Caco-2 (cell line): ENCODE measurements at places on chromosomes 3 and 15.

- no peaks in the 10 kb centered on the region for H3K27me3 ChIP-seq
- no peak overlapping the region for H3K4me3 ChIP-seq
- H3K27ac ChIP-seq, result no peak overlapping the region
- no peaks in the 10 kb centered on the region for H3K36me3 ChIP-seq
These were observed 17.9 kb upstream of the ANKRD28 start for GRCh38 chr3:15815696-15816095.

- no peak for DNase-seq
- H3K27ac ChIP-seq, result no peak overlapping the region
- no peaks in the 10 kb centered on the region for H3K27me3 ChIP-seq
These were observed 77.3 kb upstream of the LMCD1 start for GRCh38 chr3:8424281-8424680.

DNA sequence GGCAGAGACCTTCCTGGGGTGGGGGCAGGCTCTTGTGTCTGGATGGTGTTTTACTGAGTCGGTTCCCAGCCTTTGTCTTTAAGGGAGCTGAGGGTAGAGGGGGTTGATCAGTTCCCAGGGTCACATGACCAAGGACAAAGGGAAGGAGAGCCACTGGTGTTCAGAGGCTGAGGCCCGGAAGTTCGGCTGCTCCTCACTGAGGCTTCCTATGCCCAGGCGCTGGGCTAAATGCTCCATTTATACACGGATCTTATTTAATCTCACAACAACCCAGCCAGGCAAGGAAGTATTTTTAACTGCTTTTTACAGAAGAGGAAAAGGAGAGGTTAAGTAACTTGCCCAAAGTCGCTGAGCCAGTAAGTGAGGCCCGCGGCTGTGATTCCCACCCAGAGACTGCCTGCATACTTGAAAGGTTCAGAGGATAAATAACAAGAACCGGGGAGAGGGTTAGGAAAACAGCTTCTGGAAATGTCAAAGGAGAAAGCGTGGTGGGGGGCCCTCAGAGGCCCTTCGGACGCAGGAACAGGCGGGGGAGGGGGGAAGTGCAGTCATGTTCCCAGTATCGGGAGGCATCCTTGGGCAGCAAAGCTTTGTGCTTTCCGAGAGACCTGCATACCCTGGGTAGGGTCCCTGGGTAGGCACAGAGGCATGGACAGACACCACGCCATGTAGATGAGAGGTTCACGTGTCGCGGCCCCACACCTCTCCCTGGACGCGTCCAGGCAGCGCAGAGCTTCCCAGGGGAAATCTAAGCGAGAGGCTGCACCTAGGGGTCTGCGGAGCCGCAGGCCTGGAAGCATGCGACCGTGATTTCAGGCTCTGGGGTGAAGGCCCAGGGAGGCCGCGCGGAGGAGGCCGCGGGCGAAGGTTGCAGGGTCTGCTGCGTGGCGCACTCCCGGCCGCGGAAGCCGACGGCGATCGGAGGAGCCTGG lies 21.3 kb downstream of the EPHB3 start:
- no peaks in the 10 kb centered on the region for H3K27me3 ChIP-seq
- H3K4me3 ChIP-seq, result no peak overlapping the region
- H3K27ac ChIP-seq, result peak overlapping the region; percentile 91
- peaks cover 31% of the 10 kb centered on the region for H3K4me1 ChIP-seq
- no peak for DNase-seq

GRCh38 chr15:91870876-91871537 lies 17.5 kb downstream of the SLCO3A1 start:
- no peaks in the 10 kb centered on the region for H3K27me3 ChIP-seq
- H3K36me3 ChIP-seq, result no peaks in the 10 kb centered on the region
- DNase-seq, result no peak
- no peak overlapping the region for H3K27ac ChIP-seq
- H3K4me1 ChIP-seq, result no peaks in the 10 kb centered on the region

DNA sequence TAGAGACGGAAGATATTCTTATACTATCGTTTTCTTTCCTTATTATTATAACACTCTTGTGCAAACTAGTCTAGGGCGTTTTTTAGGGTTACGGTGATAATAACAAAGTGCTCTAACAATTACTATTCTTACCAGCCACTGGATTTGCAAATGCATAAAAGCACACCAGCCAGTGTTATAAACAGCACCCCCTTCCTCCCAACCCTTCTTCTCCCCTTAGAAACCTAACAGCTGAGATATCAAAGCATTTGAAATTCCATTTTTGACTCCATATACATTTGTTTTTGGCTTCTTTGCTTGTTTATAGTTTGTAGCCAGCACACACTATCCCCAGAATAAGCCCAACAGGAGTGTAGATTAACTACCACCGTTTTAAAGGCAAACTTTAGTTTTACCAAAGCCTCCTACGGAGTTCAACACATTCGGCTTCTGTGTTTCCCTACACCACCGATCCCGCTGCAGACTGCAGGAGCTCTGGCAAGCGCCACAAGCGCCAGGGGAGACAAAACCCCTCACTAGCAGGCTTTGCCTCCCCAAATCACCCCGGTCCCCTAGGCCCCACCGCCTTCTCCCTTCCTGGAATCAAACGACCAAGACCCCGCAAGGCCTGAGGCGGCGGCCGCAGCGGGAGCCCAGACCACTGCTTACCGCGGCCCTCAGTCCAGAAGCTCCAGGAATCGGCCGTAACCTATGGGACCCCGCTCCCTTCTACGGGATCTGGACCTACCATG lies 461 bp downstream of the COPB2 start:
- H3K27me3 ChIP-seq, result no peaks in the 10 kb centered on the region
- no peak for DNase-seq
- H3K4me3 ChIP-seq, result peak overlapping the region; percentile 68
- 0 out of 2 replicates have a peak, but pooled peaks cover 3% of the 10 kb centered on the region for H3K4me1 ChIP-seq
- H3K27ac ChIP-seq, result peak overlapping the region; percentile 97

- H3K4me3 ChIP-seq, result no peak overlapping the region
- no peak overlapping the region for H3K27ac ChIP-seq
- H3K27me3 ChIP-seq, result peaks cover 1% of the 10 kb centered on the region; the same call in 1 of the 2 replicates
- no peaks in the 10 kb centered on the region for H3K4me1 ChIP-seq
These were observed 90.1 kb upstream of the PRR23C start for GRCh38 chr3:139134678-139135372.

GRCh38 chr3:112803467-112803866 lies 43.2 kb downstream of the CD200R1L start:
- H3K27ac ChIP-seq, result no peak overlapping the region
- no peaks in the 10 kb centered on the region for H3K4me1 ChIP-seq
- no peak overlapping the region for H3K4me3 ChIP-seq
- H3K27me3 ChIP-seq, result no peaks in the 10 kb centered on the region
- no peaks in the 10 kb centered on the region for H3K36me3 ChIP-seq

DNA sequence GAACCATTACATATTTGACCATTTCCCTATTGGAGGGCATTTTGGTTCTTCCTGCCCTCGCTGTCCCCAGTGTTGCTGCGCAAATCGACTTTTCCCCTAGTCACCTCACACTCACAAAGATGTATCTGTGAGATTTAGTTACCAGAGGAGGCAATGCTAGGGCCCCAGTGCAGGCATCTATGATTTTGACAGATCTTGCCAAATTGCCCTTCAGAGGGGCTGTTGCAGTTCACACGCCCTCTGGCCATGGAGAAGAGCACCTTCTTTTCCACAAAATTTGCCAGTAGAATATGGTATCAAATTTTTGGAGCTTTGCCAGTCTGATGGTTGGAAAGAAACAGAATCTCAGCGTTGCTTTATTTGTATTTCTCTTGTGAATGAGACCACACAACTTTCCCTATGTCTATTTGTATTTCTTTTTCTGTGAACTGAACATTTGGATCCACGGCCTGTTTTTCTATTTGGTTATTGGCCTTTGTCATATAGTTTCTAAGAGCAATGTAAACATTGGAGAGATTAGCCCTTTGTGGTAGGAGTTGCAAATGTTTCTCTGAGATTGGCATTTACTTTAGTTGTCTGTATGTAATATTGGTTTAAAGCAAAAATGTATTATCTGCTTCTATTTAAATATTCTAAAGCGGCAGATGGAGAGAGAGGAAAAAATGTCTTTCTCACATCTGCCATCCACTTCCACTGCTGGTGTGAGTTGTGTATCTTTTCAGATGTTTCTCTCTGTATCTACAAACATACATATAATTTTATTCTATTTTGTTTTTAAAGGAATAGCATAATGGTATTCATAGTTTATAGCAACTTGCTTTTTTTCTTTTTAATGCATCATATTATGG lies 66.1 kb downstream of the DNASE1L3 start:
- peaks cover 15% of the 10 kb centered on the region for H3K36me3 ChIP-seq
- DNase-seq, result no peak
- H3K27ac ChIP-seq, result peak overlapping the region; percentile 90
- no peaks in the 10 kb centered on the region for H3K27me3 ChIP-seq
- no peak overlapping the region for H3K4me3 ChIP-seq
- peaks cover 18% of the 10 kb centered on the region for H3K4me1 ChIP-seq

- no peak for DNase-seq
- H3K36me3 ChIP-seq, result no peaks in the 10 kb centered on the region
- H3K27ac ChIP-seq, result no peak overlapping the region
These were observed 14.0 kb downstream of the RYK start for GRCh38 chr3:134236505-134237170.

DNA sequence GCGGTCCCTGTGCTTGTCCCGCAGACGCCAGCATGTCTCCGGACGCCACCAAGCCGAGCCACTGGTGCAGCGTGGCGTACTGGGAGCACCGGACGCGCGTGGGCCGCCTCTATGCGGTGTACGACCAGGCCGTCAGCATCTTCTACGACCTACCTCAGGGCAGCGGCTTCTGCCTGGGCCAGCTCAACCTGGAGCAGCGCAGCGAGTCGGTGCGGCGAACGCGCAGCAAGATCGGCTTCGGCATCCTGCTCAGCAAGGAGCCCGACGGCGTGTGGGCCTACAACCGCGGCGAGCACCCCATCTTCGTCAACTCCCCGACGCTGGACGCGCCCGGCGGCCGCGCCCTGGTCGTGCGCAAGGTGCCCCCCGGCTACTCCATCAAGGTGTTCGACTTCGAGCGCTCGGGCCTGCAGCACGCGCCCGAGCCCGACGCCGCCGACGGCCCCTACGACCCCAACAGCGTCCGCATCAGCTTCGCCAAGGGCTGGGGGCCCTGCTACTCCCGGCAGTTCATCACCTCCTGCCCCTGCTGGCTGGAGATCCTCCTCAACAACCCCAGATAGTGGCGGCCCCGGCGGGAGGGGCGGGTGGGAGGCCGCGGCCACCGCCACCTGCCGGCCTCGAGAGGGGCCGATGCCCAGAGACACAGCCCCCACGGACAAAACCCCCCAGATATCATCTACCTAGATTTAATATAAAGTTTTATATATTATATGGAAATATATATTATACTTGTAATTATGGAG lies 79.1 kb downstream of the SMAD6 start:
- no peak overlapping the region for H3K27ac ChIP-seq
- no peak for DNase-seq
- no peak overlapping the region for H3K4me3 ChIP-seq
- H3K27me3 ChIP-seq, result no peaks in the 10 kb centered on the region
- peaks cover 25% of the 10 kb centered on the region for H3K4me1 ChIP-seq

- DNase-seq, result no peak
- no peaks in the 10 kb centered on the region for H3K36me3 ChIP-seq
- peaks cover 22% of the 10 kb centered on the region for H3K4me1 ChIP-seq
- H3K27me3 ChIP-seq, result no peaks in the 10 kb centered on the region
- no peak overlapping the region for H3K4me3 ChIP-seq
These were observed 360.2 kb downstream of the NR2F2 start for GRCh38 chr15:96690733-96691132.

- H3K36me3 ChIP-seq, result no peaks in the 10 kb centered on the region
- H3K4me1 ChIP-seq, result no peaks in the 10 kb centered on the region
These were observed 77.0 kb downstream of the NTRK3 start for GRCh38 chr15:88179562-88179961.

- peaks cover 24% of the 10 kb centered on the region for H3K4me1 ChIP-seq
- peak; percentile 43 for DNase-seq
- peak within 1 kb of the TSS; percentile 74 for H3K4me3 ChIP-seq
These were observed at the start of gene TNK2 for GRCh38 chr3:195907934-195908693. Gene TNK2, minus strand, starts transcription at chr3:195908551. Its CDS starts 19,963 bp downstream, at chr3:195888588.

DNA sequence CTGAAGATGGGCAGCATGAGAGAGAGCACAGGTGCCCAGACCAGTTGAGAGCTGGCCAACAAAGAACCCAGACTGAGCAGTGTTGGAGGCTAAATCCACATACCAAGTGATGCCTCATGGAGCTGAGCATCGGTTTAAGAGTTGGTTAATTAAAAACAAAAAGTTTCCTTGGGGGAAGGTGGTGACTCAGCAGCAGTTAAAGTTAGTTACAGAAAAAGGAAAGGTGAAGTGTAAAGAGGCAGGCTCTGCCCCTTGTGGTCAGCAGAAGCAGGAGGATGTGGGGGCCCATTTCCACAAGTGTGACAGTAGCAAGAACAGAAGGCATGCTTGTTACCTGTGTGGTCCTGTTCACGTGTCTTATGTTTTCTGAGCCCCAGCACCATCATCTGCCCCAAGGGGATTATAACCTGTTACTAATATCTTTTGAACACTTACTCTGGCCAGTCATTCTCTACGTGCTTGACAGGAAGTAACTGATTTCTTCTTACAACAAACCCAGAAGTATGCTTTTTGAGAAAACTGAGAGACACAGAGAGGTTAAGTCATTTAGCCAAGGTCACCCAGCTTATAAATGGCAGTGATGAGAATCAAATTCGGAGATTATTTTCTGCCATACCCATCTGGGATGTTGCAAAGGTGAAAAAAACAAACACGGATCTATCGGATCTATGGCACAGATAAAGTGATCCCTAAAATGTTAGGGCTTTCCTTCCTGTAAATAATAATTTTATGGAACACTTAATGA lies 91.0 kb downstream of the EPHB1 start:
- DNase-seq, result no peak
- no peaks in the 10 kb centered on the region for H3K36me3 ChIP-seq
- H3K27ac ChIP-seq, result no peak overlapping the region
- H3K4me1 ChIP-seq, result no peaks in the 10 kb centered on the region
- no peaks in the 10 kb centered on the region for H3K27me3 ChIP-seq

DNA sequence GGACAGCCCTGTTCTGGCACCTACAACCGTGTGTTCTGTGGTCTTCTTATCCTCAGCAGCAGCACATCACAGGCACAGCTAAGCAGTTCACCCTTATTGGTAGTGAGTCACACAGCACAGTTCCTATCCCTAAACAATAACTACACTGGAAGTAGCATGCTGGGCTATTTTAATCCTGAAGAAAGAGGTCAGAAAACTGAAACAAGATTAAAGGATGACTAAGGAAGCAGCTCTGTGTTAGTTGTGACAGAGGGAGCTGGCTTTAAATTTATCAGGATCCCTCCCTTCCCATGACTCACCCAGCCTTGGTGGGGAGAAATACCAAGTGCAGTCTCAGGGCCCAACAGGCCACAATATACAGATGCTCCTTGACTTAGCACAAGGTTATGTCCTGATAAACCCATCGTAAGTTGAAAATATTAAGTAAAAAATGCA lies 144.3 kb downstream of the ERC2 start:
- no peak overlapping the region for H3K4me3 ChIP-seq
- DNase-seq, result no peak

DNA sequence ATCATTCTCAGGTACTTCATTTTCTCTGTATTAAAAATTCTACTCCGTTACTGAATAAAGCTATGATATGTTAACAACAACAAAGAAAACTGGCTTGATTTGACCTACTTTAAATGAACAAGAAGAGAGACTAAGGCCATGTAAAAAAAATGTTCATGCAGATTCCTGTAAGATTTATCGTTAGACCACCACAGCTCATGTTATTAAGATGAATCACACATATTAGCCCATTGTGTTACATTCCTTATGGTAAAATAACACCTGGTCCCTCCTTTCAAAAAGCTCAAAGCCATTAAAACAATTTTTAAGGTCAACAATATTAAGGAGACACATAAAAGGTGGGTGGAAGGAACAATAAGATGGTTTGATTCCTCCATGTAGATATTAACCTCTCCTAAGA lies 6.3 kb downstream of the THOC7 start:
- no peaks in the 10 kb centered on the region; the same call in 1 of the 2 replicates for H3K36me3 ChIP-seq
- H3K27ac ChIP-seq, result no peak overlapping the region
- DNase-seq, result no peak
- H3K4me1 ChIP-seq, result peaks cover 11% of the 10 kb centered on the region

GRCh38 chr3:139928708-139929505 lies 6.1 kb upstream of the CLSTN2 start:
- H3K4me1 ChIP-seq, result no peaks in the 10 kb centered on the region
- no peak overlapping the region for H3K27ac ChIP-seq
- H3K27me3 ChIP-seq, result no peaks in the 10 kb centered on the region
- DNase-seq, result no peak
- no peaks in the 10 kb centered on the region for H3K36me3 ChIP-seq
